ENCODE measurements at places on chromosomes 13 and 19. TPM values are rescaled to one million over a fixed set of nuclear protein-coding genes. Genes with fewer than 3 reads are reported as not detected.
A peak's percentile ranks its signal among the peaks of the same experiment; 100 is the strongest.

Gene RCBTB2
- 14.4 TPM for total RNA-seq

Gene ZNF101
- total RNA-seq = 7.5 TPM

Gene TRPC4
- total RNA-seq = 2.9 TPM

Gene ERICH6B
- total RNA-seq = not detected

Gene ARGLU1
- total RNA-seq = 125 TPM

Gene IGFL3
- not detected for total RNA-seq

Gene ZNF536
- total RNA-seq = 25.8 TPM

Gene FAM98C
- total RNA-seq = 45.0 TPM

GRCh38 chr19:374183-374885 lies 29.7 kb upstream of the MIER2 start:
- peak; percentile 45 for DNase-seq

DNA sequence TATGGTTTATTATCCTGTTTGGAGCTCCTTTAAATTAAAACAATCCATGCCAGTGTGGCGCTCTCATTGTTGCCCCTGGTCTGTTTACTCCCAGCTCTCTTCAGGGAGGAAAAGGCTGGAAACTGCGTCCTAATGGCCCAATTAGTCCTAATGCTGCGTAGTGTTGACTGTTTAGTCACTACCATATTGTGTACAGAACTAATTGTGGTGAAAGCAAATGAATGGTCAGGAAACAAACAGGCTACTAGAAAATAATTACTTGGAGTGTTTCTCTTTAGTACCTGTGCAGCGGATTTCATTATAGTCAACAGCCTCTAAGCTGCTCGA lies 54.5 kb upstream of the MTIF3 start:
- no peak for DNase-seq

DNA sequence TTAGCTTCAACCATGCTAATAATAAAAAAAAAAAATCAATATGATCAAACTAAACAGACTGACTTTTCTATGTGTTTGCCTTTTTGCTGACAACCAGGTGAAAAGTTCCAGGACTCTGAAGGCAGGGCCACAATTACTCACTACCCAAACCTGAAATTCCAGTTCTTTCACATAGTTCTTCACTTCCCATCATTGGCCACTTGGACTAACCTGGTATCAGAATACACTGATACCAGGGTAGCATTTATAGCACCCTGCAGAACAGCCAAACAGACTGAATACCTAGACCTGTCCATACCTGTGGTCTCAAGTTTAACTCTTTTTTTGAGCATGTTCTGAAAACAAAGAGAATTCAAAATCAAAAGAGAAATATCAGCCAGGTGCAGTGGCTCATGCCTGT lies 25.1 kb downstream of the ELF1 start:
- DNase-seq = no peak

DNA sequence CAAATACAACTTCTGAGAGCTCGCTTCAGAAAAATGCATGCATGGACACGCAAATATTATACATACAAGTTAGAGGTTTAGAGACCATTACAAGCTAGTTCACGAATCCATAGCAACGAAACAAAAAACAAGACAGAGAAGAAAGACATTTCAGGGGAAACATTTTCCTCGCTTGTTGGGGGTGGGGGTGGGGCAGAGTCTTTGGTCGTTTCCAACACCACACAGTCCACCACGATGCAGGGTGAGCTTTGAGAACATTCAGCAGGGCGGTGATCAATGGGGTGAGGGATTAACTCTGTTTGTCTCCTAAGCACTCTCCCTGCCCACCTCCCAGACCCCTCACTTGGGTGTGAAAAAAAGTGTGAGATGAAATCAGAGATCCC lies 651 bp downstream of the OXGR1 start:
- DNase-seq = no peak

DNA sequence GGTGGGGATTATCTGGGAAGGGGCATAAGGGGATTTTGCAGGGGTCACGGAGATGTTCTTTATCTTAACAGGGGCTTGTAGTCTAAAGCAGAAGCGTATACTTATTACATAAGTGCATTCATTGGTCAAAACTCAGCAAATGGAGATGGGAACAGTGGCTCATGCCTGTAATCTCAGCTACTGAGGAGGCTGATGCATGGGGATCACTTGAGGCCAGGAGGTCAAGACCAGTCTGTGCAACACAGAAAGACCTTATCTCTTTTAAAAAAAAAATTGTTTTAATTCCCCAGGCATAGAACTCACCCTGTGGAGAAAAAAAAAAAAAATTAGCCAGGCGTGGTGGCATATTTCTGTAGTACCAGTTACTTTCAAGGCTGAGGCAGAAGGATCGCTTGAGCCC lies 18.9 kb downstream of the FAM187B start:
- no peak for DNase-seq

DNA sequence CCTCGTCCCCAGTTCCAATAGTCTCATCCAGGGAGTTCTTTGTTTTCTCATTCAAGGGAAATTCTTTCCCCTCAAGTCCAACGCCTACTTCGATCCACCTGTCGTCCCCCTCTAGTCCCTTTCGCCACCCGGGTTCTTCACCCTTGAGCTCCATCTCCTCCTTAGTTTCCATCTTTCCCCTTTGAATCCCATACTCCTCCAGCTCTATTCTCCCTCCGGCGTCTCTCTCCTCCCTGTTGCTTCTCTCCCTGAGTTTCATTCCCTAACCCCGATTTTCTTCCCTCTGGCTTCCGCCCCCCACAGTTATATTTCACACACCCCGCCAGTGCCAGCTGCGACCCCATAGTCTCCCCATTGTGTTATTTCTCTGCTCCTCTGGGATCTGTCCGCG lies 628 bp upstream of the SLC17A7 start:
- no peak for DNase-seq

DNA sequence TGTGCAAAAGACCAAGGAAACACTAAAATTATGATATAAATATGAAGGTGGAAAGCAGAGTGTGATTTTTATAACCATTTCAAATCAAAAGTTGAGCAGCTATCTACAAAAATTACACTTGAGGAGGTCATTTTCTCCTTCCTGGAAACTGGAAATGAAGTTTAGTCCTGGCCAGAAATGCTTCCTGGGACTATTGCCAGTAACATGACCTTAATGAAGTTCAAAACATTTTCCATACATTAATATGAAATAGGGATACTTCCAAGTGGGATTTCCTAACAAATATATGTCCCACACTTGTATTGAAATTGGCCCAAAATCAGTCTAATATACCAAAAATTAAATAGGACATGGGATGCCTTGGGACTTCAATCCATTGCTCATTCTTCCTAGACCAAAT lies 1556.8 kb upstream of the MIR17HG start:
- no peak for DNase-seq

- no peak for DNase-seq
Observed at GRCh38 chr13:29918845-29919244, 68.4 kb upstream of the UBL3 start.

GRCh38 chr13:21517576-21517975 lies 58.5 kb upstream of the ZDHHC20 start:
- DNase-seq = no peak

- no peak for DNase-seq
Observed at GRCh38 chr19:13008926-13009787, 13.9 kb downstream of the NFIX start.

- DNase-seq = no peak
Observed at GRCh38 chr13:79939689-79940088, 401.2 kb downstream of the SPRY2 start.

DNA sequence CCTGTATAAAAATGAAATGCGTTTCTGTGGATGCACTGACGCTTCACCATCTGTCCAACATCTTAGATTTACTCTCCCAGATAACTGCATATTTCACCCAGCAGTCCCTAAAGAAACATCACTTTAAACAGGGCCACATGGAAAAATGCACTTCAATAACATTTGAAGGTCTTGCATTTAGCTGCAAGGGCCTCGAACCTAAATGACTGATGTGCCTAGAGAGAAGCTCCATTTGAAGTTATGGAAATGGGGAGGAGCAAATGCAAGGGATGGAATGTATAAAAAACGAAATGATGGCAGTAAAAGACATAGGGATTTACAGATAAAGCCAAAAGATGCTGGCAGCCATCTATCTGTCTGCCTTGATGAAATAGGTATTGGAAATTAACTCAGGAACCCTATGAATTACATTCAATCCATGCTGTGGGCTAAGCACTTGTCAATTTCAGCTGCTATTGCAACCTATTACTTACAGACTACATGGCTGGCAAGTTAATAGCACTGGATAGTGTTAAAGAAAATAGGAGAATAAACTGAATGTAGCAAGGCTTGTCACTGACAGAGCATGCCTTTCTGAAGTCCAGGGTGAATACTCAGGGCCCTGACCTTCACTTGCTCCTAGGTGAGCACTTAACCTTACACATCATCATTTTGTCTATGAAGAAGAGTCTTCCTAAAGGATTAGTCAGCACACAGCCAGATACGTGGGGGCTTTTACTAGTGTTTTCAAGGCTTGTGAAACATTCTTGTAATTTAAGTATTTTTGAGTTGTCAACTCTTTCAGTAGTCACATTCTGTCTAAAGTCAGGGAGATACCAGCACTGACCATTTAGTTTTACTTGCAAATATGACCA lies 963.4 kb downstream of the PCDH17 start:
- no peak for DNase-seq

GRCh38 chr13:26442541-26442940 lies 114.9 kb upstream of the WASF3 start:
- DNase-seq = no peak

DNA sequence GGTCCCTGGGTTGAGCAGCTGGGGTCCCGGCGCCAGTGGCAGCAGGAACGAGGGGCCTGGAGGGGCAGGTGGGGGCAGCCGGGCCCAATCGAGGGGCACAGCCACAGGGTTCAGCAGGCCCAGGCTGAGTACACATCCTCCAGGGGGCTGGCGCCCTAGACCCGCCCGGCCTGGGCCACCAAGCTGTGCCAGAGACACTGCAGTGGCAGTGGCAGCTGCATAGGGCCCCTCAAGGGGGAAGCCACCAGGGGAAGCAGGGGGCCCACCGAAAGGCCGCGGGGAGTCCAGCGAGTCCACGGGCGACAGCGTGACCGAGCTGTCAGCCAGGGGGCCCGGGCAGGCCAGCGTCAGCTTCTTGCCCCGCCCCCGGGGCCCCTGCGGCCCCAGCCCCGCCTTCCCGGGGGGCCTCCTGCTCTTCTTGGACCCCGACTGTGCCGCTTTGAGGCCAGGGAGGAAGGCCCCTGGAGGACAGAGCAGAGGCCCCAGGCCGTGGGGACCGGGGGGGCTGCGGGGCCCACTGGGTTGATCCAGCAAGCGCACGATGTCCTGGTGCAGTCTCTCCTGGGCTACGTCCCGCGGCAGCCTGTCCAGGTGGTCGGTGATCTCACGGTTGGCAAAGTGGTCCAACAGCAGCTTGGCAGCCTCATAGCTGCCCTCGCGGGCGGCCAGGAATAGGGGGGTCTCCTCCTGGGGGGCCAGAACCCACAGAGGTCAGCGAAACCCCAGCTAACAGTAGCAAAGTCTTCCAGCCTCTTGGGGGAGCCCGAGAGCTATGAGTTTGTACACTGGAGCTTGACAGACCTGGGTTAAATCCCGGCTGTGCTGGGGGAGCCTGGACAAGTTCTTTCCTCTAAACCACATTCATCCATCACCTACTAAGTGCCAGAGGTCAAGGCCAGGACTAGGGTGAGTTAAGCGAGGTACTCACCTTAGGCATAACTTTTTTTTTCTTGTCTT lies 39.5 kb downstream of the NOTCH3 start:
- DNase-seq = no peak

DNA sequence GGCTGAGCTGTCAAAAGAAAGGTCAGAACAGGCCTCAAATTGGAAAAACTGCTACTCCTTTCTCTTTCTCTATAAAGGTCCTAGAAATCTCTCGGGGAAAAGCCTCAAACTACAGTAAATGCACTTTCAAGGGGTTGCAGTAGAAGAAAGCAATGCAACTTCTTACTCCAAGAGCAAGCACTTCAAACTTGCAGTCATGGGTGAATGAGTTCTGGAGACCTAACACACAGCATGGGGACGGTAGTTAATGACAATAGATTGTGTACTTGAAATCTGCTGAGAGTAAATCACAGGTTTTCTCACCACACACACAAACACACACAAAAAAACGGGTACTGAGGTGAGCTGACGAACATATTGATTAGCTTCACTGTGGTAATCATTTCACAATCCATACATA lies 11.8 kb downstream of the TUBGCP3 start:
- DNase-seq = no peak

- DNase-seq = no peak
Observed at GRCh38 chr13:31050486-31051400, 111.0 kb downstream of the HSPH1 start.

DNA sequence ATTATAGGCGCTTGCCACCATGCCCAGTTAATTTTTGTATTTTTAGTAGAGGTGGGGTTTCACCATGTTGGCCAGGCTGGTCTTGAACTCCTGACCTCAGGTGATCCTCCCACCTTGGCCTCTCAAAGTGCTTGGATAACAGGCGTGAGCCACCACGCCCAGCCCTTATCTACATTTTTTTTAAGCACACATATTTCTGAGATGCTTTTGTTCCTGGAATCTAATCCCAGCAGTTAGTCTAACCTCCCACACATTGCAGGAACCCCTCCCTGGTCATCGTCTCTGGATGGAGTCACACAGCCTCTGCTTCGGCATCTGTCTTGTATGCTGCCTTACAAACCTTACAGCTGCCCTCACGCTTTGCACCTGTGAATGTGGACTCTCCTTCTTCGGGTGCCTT lies 15.1 kb upstream of the KATNAL1 start:
- no peak for DNase-seq

DNA sequence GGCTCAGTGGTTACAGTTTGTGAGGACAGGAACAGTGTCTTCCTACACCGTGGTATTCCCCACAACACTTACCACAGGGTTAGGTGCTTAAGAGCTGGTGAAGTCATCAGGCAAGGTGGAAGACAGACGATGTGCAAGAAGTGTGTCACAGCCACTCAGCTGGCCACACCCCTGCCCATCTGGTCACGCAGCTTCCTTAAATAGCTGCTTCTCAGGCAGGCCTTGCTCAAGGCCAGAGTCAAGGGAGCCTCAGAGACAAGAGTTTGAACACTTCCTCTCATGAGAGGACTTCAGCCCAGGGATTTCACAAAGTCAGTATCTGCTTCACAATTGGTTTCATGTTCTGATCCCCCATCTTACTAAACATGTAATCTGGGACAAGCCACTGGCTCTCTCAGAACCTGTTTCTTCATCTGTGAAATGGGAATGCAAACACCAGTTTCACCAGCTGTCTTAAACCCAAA lies 80.3 kb upstream of the FRY start:
- DNase-seq = peak; percentile 24

DNA sequence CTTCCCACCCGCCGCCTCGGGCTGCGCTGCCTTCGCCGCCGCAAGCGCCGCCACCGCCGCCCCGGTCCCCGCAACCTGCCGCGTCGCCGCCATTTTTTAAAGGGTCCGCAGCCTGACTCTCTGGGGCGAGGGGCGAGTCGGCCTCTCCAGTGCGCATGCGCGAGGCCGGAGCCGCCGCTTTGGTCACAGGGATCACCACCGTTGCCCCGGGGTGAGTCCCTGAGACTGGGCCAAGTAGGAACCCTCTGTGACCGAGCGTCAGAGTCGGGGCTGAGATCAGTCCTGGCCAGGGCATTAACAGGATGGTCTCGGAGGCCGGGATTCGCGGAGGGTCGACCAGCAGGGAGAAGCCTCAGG lies 42.6 kb downstream of the ZNF146 start:
- DNase-seq = peak; percentile 38

- DNase-seq = no peak
Observed at GRCh38 chr13:20035130-20035529, 76.6 kb downstream of the ZMYM2 start.
